ENCODE measurements at places on chromosomes 7 and 10. TPM values are rescaled to one million over a fixed set of nuclear protein-coding genes. Genes with fewer than 3 reads are reported as not detected.
A peak's percentile ranks its signal among the peaks of the same experiment; 100 is the strongest.

- no peaks in the 10 kb centered on the region for H3K27me3 ChIP-seq
- H3K36me3 ChIP-seq = no peaks in the 10 kb centered on the region
- H3K4me3 ChIP-seq = no peak overlapping the region
Observed at GRCh38 chr7:128053023-128053422, 21.8 kb upstream of the LRRC4 start.

DNA sequence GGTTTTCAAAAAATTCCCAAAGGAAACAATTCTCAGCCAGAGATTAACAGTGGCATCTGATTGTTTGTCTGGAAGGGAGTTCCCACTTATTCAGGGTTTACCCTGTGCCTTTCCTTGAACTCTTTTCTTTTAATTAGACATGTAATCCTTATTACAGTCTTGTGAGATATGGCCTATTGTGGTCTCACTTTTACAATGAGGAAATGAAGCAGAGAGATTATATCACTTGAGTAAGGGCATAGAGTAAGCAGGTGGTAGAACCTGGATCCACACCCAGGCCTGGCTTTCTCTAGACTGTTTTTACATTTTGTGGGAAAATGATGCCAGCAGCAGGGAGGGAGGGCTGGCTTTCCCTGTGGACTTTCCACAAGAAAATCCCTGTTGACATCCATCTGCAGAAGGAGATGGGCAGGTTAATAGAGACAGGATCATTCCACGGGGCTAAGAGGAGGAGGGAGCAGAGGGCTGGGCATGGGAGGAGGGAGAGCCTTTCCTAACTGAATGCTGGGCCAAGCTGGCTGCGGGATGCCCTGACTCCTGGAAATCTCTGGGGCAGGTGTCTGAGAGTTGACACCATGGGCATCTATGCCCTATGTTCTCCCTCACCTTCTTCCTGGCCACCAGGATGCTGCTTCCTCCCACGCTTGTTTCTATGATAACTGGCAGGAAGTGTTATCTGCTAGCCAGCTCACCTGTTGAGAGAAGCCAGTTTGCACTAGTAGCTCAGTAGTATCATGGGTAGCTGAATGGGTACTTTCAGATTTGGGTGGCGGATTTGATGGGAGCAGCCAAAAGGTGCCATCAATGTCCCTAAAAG lies 28.7 kb upstream of the ARHGAP22 start:
- no peak overlapping the region for H3K27ac ChIP-seq
- DNase-seq = no peak
- peaks cover 8% of the 10 kb centered on the region for H3K4me1 ChIP-seq
- H3K4me3 ChIP-seq = no peak overlapping the region
- H3K36me3 ChIP-seq = no peaks in the 10 kb centered on the region

- H3K4me3 ChIP-seq = peak overlapping the region; percentile 70
- H3K4me1 ChIP-seq = peaks cover 35% of the 10 kb centered on the region
- H3K27me3 ChIP-seq = no peaks in the 10 kb centered on the region
- no peak for DNase-seq
Observed at GRCh38 chr10:45581216-45581549, 91.4 kb downstream of the ZFAND4 start.

Gene ATRNL1
- total RNA-seq = not detected

DNA sequence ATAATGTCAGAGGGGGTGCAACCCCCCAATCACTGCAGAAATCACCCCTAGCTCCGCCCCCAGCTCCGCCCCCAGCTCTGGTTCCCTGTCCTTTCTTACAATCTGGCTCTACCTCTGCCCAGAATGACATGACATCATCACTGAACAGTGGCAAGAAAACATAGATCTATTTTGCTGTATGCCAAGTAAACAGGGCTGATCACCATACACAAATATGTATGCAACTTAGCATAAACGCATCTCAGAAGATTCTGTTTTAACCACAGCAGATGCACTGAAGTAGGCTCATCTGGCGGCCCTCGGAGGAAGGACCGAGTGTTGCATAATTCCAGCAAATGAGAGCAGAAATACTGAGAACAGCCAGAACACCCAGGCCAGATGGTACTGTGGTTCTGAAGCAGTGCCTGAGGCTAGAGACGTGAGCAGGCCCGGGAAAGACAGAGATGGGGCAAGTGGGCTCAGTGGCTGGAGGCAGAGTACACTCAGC lies 293.3 kb upstream of the KLF14 start:
- no peaks in the 10 kb centered on the region for H3K27me3 ChIP-seq
- no peak for DNase-seq
- H3K27ac ChIP-seq = no peak overlapping the region
- H3K36me3 ChIP-seq = no peaks in the 10 kb centered on the region
- H3K4me3 ChIP-seq = no peak overlapping the region

- H3K36me3 ChIP-seq = no peaks in the 10 kb centered on the region
- no peak for DNase-seq
- no peaks in the 10 kb centered on the region for H3K27me3 ChIP-seq
- no peak overlapping the region for H3K4me3 ChIP-seq
- H3K27ac ChIP-seq = no peak overlapping the region
Observed at GRCh38 chr7:133714654-133715053, 412.5 kb upstream of the LRGUK start.
